ENCODE measurements at places on chromosomes 16 and 17.

DNA sequence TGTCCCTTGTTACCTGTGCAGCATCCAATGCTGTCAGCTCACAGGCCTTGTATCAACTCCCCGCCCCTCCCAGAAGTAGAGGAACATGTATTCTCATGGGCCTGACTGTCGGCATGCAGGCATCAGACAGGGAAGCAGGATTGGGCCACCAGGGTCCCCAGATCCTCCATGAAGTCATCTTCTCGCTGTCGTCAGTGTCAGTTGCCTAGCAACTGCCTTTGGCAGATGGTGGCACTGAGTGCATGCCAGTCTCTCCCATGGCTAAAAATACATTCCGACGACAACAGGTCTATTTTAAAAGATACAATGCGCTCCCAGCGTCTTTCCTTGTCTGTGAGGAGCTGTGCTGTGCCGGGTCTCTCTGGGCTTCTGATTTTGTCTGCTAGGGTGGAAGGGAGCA lies 36.8 kb upstream of the CES5A start:
- no peak for DNase-seq

DNA sequence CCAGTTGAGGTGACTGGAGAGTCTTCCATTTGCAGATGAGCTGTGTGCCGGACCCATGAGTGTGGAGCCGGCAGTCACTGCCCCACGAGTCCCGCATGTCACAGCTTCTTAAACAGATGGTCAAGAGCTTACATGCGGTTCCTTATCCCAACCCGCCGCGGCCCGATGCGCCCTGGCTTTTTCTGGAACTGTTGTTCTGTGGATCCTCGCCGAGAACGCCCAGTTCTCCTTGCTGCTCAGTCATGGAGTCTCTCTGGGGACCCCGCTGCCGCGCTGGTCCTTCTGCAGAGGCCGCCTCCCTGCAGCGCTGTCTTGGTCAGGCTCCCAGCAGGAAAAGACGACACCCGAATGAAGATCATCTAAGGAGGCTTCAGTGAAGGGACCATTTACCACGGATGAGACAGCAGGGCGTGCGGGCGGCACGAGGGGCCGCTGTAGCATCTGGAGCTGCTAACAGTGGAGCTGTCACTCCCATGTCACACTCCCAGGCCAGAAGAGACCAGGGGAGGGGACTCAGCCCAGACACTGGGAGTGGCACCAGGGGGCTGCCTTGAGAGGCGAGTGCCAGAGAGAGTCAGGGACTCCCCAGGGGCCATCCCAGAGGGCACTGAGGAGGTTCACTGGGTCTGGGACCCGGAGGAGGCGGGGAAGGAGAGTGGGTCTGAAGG lies 10.8 kb upstream of the LGALS3BP start:
- no peak for DNase-seq

DNA sequence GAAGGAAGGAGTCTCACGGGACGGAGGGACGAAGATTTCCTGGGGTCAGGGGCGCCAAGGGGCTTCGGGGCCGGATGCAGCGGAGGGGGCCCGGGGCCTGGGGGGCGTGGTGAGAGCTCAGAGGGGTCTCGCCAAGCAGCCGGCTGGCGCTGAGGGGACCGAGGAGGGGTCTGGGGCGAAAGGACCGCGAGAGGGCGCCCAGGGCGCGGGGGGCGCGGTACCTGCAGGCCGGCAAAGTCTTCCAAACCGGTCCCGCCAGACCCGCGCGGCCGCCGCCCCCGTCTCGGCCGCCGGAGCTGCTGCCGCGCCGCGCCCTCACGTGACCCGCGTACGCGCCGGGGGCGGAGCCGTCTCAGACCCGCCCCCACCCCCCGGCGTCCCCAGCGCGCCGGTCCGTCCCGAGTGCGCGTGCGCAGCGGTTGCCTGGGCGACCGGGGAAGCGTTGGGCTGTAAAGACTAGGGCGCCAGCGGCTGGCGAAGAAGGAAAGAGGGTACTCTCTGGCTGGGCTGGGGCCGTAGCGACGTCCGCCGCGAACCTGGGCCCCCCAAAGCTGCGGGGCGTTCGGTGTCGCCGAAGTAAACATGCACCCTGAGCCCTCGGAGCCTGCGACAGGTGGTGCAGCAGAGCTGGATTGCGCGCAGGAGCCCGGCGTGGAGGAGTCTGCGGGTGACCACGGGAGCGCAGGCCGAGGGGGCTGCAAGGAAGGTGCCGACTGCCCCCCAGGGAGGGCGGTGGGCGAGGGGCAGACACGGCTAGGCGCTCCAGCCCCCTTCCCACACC lies at the start of the genes DNAAF1 and HSDL1:
Gene DNAAF1 (plus strand): TSS at position 450 of the 781 bp plus-strand sequence. CDS start 133 bp downstream, at position 583.
Gene HSDL1 (minus strand): TSS at position 319 of the 781 bp plus-strand sequence. CDS start 13,856 bp downstream, outside the sequence.
- peak; percentile 94 for DNase-seq

DNA sequence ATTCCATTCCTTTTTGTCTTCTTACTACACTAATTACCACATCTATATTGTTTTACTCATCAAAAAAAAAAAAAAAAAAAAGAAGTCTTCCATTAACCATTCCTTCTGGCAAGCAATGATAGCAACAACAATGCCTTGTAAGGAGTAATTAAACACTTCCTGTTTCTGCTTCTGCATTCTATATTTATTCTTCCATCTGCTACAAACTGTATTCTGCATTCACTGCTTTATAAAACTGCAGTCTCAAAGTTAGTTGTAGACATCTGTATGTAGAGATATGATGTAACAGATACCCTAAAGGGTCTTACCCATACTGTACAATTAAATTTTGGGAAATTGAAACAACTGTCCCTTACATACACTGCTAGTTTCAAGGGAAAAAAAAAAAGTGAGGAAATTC lies 28.7 kb upstream of the ABCA6 start:
- DNase-seq = no peak

DNA sequence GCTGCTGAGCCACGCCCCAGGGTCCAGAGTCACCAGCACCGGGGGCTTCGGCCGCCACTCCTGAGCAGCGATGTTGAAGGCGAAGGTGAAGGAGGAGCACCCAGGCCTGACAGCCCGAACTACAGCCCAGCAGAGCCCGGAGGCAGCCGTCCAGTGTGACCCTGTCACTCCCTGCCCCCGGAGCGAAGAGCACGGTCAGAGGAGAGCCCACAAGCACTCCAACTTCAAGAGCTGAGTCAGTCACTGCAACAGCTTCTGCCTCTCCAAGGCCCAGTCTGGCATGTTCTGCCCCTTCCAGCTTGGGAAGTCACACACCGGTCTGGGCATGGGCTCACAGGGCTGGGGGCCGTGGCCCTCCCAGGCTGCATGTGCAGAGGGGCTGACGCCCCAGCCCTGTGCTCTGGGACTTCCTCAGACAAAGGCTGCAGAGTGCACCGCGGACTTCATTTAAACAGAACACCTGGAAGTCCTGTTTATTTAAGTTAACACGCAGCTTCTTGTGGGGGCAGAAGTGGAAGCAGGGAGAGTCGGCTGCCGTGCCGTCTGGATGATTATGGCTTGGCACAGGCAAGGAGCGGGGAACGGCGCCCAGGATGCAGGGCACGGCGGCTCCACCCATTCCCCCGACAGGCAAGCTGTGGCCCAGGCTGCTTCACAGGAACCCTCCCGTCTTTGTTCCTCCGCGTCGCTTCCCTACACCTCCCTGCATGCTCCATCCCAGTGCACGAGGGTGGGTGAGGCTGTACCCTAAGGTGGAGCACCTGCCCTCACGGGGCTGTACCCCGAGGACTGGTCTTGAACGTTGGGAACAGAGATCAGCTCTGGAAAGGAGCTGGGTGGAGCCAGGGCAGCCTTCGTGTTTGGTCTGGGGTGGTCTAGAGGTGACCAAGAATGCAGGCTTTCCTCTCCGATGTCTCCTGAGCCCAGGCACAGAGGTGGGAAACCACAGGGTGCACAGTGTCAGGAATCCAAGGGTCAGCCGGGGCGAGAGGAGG lies 68.9 kb upstream of the METRNL start:
- DNase-seq = no peak

- no peak for DNase-seq
Observed at GRCh38 chr17:58079300-58080033, 3.8 kb upstream of the DYNLL2 start.

DNA sequence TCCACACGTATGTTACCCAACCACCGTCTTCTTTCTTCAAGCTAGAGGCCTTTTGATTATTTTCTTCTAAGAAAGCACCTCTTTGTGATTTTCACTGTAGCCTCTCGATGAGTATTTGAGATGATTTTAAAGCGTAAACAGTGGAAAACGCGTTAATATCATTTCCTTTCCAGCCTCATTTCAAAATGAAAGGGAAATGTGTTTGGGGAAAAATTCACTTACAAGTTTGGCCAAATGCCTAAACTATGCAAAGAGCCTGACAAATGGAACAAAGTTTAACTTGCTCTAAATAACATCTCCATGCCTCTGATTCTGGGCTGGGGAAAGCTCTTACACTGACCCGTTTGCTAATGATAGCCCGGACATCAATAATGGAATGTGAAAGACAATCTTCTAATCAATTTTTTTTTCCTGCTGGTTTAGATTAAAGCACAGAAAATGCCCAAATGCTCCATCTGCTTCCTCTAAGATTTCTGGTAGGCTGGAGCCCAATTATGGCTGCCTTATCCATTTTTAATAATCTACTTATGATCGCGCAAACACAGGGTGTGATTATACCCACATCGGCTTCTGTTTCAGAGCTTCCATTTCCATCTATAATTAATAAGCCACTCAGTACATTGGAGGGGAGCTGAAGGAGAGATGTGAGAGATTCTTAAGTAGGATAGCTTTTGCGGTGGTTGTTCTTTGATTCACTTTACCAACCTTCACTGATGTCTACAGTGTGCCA lies 43.5 kb downstream of the HS3ST2 start:
- no peak for DNase-seq

DNA sequence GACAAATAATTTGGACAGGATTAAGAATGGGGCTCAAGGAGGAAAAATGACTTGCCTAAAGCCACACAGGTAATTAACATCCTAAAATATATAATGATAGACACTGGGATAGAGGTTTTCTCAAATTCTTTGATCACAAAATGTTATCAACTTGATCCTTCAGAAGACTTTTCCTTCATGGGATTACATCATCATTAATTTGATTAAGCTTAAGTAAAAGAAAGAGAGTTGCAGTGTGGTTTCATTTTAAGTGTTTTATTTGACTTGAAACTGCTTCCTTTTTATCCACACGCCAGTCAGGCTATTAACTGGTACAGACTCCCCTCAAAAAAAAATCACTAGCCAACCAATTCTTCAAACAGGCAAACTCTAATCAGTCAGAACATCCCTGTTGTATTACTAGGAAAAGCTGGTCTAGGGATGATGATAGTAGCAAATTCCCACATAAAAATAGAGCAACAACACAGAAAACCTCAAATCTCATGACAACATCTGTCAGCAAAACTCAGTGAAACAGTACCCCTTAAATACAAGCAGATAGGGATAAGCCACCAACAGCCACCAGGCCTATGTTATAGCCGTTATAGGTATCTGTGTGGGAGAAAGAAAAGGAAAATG lies 32.5 kb downstream of the AKAP10 start:
- no peak for DNase-seq

- DNase-seq = no peak
Observed at GRCh38 chr17:44575403-44575802, 18.1 kb downstream of the FZD2 start.

DNA sequence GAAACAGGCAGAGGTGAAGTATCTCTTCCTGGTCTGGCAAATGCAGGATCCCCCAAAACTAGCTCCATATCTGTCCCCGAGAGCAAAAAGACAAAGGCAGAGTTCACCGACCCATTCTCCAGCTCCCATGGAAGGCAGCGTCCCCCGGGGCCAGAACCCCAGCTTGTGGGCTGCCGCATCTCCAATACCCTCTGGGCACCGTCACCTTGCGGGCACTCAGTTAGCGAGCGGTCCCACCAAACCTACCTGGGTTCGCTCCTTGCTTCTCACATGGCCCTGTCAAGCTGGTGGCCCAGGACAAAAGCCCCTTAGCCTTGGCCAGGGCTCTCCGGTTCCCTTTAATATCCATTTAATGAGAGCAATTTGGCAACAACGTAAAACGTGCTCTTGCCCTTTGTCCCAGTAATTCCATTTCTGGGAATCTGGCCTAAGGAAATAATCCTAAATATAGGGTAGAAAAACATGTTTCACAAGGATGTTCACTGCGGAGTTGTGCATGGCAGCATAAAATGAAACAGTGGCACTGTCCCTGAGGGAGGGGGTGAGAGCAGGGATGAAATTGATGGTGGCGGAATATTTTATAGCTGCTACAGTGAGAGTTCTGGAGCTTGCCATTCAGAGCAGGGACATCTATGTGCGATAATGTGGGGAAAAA lies 157.1 kb downstream of the CMIP start:
- DNase-seq = no peak

DNA sequence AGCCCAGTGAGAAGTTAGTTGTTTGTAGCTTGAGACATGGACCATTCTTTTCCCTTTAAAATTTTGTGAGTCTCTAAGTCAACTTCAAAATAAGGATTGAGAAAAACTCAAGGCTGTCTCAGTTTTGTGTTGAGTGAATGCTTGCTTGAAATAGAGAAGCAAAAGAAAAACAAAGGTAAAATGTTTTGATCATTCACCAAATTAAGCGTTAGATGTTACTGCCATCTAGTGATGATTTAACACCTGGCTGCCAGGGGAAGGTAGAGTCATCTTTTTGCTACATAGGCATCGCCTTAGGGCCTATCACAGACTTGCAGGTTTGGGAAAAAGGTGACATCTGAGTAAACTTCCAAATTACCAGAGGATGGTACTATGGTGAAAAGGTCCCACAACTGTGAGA lies 74.4 kb downstream of the PCTP start:
- DNase-seq = no peak

GRCh38 chr17:63540590-63540989 lies 9.7 kb upstream of the DCAF7 start:
- no peak for DNase-seq

Data from stimulated activated CD8-positive, alpha-beta memory T cell treated with anti-CD3 and anti-CD28 coated beads, Interleukin-4, amount 100 ng/mL, for 1 hour (primary cell).